Hepatocyte (in vitro differentiated cells): ENCODE measurements at places on chromosomes 13 and 19. TPM values are rescaled to one million over a fixed set of nuclear protein-coding genes. Genes with fewer than 3 reads are reported as not detected.

CFD gene
- total RNA-seq: 3.3 and 9.0 TPM in 2 replicates

SLC10A2 gene
- total RNA-seq: 1.8 and 2.6 TPM in 2 replicates

BLOC1S3 gene
- 8.4 and 12.5 TPM in 2 replicates for total RNA-seq

RINL gene
- 3.9 and 5.6 TPM in 2 replicates for total RNA-seq

OR4F17 gene
- total RNA-seq: not detected in 2 replicates

PEX11G gene
- total RNA-seq: 4.1 and 6.2 TPM in 2 replicates

PEAK3 gene
- total RNA-seq: not detected in 2 replicates

NACC1 gene
- 32.6 and 35.0 TPM in 2 replicates for total RNA-seq

PRRG2 gene
- total RNA-seq: 6.0 and 10.2 TPM in 2 replicates

CRLF1 gene
- 8.6 and 13.9 TPM in 2 replicates for total RNA-seq

SIGLEC12 gene
- total RNA-seq: not detected in 2 replicates

FCAR gene
- not detected in 2 replicates for total RNA-seq

FGF22 gene
- total RNA-seq: 0.20 TPM in 1 of 2 replicates, not detected in the other

CYP2A6 gene
- 1.1 and 1.4 TPM in 2 replicates for total RNA-seq

VRK3 gene
- 36.7 and 39.7 TPM in 2 replicates for total RNA-seq

RNF225 gene
- not detected in 2 replicates for total RNA-seq

MBD3L2 gene
- not detected in 2 replicates for total RNA-seq

SHC2 gene
- total RNA-seq: 50.3 and 50.8 TPM in 2 replicates

ZNF772 gene
- total RNA-seq: 18.5 TPM in 2 replicates

- DNase-seq: no peak
Measured at GRCh38 chr19:46552891-46553290, 48.2 kb upstream of the CALM3 start.

DNA sequence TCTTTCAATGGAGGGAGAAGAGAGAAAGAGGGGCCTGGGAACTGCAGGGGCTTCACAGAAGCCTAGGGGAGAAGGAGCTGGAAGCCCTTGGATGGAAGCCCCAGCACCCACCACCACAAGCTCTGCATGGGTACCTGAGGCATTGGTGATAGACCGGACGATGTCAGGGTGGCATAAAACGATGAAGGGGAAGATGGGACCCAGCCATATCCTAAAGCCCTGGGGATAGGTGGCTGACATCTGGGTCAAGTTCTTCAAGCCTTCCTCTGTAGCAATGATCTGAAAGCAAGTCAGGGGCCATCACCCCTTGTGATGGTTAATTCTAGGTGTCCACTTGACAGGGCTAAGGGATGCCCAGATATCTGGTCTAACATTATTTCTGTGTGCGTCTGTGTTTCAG lies 11.2 kb upstream of the OR10H5 start:
- no peak for DNase-seq

DNA sequence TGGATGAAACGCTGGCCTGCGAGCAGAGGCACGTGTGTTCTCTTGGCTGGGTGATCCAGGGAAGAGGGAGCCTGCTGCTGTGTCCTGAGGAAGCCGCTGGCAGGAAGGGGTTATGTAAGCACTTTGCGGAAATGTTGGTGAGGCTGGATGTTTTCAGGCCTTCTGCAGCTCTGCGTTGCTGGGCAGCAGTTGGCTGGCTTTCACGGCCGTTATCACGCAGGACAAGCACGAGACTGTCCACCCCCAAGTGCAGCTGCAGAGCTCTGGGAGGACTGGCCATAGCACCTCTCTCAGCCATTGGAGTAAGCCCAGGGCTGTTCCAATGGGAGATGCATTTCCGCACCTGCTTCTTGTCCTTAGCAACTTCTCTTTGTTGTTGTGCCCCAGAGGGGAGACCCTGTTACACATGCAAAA lies 146.9 kb upstream of the SOX21 start:
- peak; percentile 30 for DNase-seq

DNA sequence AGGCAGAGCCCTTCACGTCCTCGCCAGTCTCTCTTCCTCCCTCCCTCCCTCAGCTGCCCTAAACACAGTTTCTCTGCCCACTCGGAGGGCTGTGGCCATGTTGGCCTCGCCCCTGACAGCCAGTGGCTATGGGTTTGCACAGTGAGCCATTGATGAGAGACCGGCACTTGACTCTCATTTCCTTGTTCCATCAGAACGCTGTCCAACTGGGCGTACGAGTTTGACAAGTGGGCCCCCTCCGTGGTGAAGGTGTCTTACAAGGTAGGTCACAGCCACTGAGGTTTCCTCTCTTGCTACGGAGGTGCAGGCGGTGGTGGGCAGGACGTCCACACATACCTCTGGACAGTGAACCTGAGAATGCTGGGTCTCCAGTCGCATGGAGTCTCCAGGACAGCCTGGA lies 57.9 kb downstream of the SMARCA4 start:
- DNase-seq: peak; percentile 40

DNA sequence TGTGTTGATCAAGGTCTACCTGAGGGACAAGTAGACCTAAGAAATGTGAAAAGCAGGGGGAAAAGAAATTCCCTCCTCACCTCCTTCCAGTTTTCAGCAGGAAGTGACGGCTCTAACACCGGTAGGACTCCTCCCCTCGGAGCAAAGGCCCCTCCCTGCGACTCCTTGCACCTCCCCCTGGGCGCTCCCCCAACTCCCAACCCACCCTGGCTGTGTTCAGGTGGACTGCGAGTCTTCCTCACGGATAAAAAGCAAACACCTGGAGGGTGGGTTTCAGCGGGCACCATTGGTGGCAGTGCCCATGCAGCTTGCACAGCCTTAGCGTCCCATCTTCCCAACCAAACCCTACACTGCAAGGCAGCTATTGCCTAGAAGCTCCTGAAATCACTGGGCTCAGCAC lies 124.5 kb downstream of the COL4A1 start:
- no peak for DNase-seq

DNA sequence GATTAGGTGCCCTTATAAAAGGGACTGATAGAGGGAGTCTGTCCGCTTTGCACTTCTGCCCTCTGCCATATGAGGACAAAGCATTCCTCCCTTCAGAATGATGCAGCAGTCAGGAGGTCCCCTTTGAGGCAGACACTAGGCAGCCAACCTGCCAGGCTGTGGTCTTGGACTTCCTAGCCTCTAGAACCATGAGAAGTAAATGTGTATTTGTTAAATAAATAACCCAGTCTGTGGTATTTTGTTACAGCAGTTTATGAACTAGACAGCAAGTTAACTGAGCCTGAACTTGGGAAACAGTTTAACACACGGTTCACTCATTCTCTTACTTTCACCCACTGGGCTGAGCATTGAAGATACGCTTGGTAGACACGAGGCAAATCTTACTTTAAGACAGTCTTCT lies 313.2 kb downstream of the UQCRFS1 start:
- no peak for DNase-seq

GRCh38 chr19:8607386-8607785 lies 3.1 kb downstream of the ADAMTS10 start:
- DNase-seq: no peak

DNA sequence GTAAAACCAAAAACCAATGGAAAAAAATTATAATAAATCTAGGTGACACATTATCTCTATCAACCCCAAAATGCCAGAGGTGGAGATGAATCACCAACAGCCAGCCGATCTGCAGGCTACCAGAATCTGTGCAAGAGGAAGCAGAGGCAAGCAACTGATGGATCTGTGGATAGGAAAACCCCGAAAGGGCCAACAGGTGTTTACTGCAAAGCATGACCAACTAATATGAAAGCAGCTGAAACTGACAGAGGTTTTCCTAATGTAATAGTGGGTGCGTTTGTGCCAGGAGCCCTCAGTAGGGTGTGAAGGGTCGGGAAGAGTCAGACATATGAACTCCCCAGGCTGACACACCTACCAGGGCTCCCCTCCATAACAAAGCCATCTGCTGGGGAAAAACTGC lies 554.6 kb downstream of the RFC3 start:
- no peak for DNase-seq

GRCh38 chr19:39546599-39546998 lies 6.6 kb upstream of the EID2 start:
- DNase-seq: no peak

DNA sequence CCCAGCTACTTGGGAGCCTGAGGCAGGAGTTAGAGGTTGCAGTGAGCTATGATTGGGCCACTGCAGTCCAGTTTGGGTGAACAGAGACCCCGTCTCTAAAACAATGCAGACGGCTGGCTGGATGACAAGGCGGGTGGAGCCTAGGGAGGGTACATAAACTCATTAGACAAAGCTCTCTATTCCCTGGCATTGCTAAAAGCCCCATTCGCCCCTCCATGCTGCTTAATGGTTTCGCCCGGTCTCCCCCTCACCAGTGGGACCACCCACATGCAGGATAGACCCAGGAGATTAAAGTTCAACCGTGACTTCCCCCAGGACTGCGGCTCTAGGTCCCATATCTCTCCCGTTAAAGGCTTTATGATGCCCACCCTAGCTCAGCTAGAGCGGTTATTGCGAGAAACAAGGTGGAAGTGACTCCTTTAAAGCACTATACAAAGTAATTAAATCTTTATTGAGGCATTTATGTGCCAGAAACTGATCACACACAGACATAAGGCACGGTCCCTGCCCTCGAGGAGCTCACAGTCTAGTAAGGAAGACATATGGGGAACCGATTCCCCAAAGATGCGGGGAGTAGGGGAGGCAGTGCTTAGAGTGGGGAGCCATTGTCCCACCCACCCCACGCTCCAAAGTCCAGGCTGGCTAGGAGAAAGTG lies 4.9 kb downstream of the LYPD3 start:
- no peak for DNase-seq

GRCh38 chr19:34345947-34346351 lies 19.0 kb upstream of the GPI start:
- DNase-seq: peak; percentile 77

- DNase-seq: no peak
Measured at GRCh38 chr13:70108356-70109105, at the start of gene KLHL1. Gene KLHL1, minus strand, starts transcription at chr13:70108452. Its CDS starts 753 bp downstream, at chr13:70107699.

- DNase-seq: peak; percentile 4
Measured at GRCh38 chr19:42343344-42344110, 18.1 kb downstream of the MEGF8 start.

DNA sequence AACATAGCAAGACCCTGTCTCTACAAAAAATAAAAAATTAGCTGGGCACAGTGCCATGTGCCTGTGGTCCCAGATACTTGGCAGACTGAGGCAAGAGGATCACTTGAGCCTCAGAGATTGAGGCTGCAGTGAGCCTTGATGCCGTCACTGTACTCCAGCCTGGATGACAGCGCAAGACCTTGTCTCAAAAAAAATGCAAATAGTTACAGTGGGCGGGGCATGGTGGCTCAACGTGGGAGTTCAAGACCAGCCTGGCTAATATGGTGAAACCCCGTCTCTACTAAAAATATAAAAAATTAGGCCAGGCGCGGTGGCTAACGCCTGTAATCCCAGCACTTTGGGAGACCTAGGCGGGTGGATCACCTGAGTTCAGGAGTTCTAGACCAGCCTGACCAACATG lies 8.5 kb downstream of the PGLS start:
- DNase-seq: no peak

DNA sequence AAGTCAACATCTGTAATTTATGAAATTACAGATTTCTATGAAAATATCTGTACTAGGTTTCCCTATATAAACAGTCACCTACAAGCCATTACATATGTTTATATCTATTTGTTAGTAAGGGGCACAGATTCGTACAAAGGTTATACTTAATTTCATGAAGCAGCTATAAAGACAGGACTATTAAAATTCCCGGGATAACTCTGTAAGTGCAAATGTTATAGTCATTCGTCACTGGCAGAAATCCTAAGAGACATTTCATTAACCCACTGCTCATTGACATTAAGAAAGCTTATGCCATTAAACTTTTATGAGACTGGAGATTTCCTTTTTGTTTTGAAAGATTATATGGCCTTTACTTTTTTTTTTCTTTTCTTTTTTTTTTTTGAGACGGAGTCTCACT lies 122.9 kb downstream of the MYO16 start:
- DNase-seq: no peak

GRCh38 chr13:111636804-111637203 lies 316.4 kb downstream of the TEX29 start:
- no peak for DNase-seq

- DNase-seq: peak; percentile 4
Measured at GRCh38 chr19:19269952-19270694, 3.0 kb downstream of the TM6SF2 start.

DNA sequence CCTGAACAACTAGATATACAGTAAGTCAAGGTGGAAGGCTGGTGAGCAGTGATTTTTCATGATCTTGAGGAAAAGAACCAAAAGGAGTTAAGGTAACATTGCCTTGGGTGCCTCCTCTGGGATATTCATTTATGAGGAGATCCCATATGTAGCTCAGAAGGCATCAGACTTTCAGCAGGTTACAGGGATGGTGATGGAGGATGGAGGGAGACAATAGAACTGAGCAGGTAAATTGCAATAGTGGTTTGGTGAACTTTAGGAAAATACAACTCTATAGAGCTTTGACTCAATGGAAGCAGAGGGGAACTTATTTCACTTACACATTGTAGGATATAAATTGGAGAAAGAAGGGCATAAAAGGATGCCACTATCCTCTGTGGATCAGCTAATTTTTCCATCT lies 243.4 kb upstream of the SPRY2 start:
- no peak for DNase-seq

- DNase-seq: peak; percentile 27
Measured at GRCh38 chr13:106561551-106562170, 6.3 kb downstream of the ARGLU1 start.

DNA sequence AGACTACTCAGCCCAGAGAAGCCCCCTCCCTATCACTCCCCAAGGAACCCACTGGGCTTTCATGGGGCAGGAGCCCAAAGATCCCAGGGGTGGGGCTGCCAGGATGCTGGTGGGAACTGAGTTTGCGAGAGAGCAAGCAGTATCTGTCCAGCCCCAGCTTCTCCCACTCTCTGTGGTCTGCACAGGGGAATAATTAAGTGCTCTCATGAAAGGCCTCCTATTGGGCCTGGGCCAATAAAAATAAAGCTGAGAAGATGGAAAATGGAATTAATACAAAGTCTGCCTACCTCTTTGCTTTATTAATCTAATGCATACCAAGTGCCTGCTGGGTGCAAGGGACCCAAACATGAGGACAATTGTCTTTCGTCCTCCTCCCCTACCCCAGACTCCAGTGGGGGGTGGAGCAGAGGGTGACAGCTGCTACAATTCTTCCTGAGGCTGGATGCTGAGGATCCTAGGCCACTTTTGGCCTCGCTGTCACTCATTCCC lies 5.4 kb downstream of the DDX39A start:
- no peak for DNase-seq

GRCh38 chr19:2524840-2525723 lies 49.2 kb downstream of the GADD45B start:
- DNase-seq: peak; percentile 84

DNA sequence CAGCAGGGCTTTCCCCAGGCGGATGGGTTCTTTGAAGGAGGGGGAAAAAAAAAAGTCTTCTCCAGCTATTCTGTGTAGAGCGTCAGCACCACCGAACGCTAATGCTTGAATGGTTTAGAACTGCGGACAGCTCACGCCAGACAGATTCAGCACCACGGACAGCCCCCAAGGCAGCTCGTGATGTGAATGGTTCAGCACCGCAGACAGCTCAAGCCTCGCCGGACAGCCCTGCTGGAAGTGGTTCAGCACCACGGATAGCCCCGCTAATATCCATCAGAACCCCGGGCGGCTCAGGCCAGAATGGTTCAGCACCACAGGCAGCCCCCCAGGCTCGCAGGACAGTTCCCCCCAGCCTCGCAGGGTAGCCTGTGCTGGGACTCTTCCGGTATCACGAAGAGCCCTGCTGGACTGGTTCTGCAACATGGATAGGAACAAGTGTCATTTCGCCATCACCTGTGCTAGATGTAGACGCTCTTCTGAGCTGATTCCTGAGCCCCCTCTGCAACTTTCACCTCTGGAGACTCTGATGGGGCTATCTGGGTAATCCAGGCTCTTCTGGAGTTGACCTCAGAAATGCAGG lies 4.9 kb upstream of the SMIM17 start:
- DNase-seq: peak; percentile 70
